T-helper 2 cell (primary cell): ENCODE measurements at places on chromosomes 3 and 15.

DNA sequence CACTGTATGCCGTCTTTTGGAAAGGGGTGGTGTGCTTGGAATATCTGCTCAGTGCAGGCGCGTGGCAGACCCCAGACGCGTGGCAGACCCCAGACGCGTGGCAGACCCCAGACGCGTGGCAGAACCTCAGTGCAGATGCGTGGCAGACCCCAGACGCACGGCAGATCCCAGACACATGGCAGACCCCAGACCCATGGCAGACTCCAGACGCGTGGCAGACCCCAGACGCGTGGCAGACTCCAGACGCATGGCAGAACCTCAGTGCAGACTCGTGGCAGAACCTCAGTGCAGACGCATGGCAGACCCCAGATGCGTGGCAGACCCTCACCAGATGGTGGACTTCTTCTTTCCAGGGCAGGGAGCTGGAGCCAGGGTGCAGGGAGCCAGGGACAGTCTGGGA is 637 bp upstream of the MUC4 start:
- no peak for DNase-seq

DNA sequence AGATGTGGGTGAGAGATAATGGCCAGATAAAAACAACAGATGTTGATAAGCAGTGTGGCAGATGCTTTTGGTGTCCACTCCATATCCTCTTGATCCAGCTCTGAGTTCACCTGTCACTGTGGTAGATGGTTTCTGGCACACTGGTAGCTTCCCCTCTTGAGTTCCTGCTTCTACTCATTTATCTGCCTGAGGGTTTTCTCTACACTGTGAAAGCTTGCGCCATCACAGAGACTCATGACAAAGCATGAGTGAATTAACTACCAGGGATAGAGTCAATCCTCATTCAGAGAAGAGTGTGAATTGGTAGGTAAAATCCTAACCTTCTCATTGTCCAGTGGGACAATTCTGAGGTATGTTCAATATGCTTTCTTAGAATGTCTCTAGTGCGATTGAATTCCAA is 50.0 kb upstream of the ARHGEF26 start:
- DNase-seq = no peak

DNA sequence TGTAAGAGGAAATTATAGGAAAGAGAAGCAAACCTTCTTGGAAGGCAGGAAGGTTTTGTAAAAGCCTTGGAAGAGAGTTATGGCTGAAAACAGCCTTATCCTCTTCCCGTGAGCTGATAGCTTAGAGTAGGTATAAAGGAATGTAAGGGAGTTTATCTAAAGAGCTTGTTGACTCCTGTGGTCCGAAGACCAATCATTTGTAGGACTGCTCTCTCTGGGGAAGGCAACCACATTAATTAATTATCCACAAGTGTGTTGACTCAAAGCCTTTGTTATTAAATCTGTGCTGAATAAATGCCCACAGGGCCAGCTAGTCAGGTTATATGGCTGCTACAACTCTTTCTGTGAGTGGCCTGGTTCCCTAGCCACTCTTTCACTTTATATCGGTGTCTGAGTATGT is 452.1 kb upstream of the RASGRP1 start:
- DNase-seq = no peak

- DNase-seq = no peak
These were observed 33.5 kb upstream of the SPATA12 start for GRCh38 chr3:57026944-57027343.

DNA sequence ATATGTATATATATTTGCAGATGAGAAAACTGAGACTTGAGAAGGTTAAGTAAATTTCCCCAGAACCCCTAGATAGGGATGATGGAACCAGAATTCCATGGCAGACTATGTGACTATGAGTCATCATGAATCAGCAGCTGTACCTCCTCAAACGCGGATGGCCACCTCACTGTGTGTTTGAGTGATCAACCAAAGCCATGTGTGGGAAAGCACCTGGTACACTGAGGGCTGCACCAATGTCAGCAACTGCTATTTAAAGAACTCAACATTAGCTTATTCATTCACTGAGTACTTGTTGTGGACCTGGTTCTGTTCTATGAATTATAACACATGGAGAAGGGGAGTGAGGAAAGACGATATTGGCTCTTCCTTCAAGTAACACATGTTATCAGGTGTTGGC is 377.0 kb downstream of the GAP43 start:
- no peak for DNase-seq

DNA sequence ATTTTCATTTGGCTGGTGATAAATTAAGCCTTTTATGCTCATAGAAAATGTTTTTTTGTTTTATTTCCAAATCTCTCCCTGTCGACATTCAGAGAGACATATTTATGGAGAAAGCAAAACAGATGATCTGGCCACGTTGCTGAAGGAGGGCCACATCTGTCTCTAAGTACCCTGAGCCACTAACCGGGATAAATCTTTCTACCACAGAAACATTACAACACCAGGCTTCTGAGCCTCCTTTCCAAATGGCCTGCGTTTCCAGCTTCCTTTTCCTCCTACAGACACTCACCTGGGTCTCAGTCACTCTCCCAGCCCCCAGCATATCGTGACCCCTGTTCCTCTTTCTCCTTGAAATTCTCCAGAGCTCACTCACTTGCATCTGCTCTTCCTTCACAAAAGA is 161.0 kb downstream of the ARRDC4 start:
- DNase-seq = no peak
